K562 (cell line): ENCODE measurements at places on chromosomes 12 and 14.

GRCh38 chr12:5881666-5882065 lies 63.4 kb downstream of the ANO2 start:
- DNase-seq, result no peak

- DNase-seq, result peak; percentile 51
Observed at GRCh38 chr12:15856097-15856982, 25.8 kb upstream of the STRAP start.

- DNase-seq, result no peak
Observed at GRCh38 chr12:45220363-45220931, 4.6 kb downstream of the ANO6 start.

- no peak for DNase-seq
Observed at GRCh38 chr12:80205960-80206359, 106.6 kb downstream of the OTOGL start.
